Epithelial cell of prostate (primary cell): ENCODE measurements at places on chromosomes 5 and 9.

- no peak for DNase-seq
These were observed 28.4 kb upstream of the GADD45G start for GRCh38 chr9:89576404-89576839.

DNA sequence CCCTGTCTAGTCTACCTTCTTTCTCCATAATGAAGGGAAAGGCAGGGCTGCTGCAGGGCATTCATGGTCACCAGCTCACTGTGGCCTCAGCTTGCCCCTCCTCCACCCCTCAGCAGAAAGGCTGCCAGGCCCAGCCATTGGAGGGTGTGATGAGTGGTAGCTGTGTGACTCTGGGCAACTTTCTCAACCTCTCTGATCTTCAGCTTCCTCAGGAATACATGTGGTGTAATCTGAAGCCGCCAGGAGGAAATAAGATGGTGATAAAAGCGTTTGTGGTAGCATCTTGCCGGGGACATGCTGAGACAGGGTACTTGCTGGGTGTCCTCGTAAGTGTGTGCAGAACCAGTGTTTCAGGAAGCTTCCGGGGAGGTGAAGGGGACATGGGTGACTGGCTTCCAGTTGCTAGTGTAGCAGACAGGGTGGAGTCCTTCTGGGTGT, 9.8 kb downstream of the CXCL14 start:
- peak; percentile 36 for DNase-seq

- no peak for DNase-seq
These were observed 78.3 kb downstream of the PPARGC1B start for GRCh38 chr5:149808264-149808982.

DNA sequence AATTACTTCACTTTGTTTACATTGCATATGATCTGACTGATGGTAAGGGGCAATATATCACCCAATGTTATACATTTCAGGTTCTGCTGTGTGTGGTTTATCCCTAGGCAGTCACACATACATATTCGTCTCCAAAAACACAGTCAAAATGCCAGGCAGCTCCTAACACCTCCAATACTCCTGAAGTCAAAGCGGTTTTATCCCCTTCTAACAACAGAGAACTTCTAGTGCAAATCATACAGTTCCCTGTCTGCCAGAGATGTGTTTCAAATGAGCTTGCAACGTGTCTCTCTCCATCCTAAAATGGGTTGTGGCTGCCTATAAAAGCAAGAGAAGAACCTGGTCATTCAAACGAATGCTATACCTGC, 328.9 kb downstream of the ELAVL2 start:
- no peak for DNase-seq

- DNase-seq: no peak
These were observed 1.5 kb downstream of the FCN1 start for GRCh38 chr9:134916161-134916665.

- no peak for DNase-seq
These were observed 241.5 kb upstream of the CLINT1 start for GRCh38 chr5:158100373-158100888.

GRCh38 chr9:15220658-15221318, 86.2 kb downstream of the TTC39B start:
- DNase-seq: no peak

DNA sequence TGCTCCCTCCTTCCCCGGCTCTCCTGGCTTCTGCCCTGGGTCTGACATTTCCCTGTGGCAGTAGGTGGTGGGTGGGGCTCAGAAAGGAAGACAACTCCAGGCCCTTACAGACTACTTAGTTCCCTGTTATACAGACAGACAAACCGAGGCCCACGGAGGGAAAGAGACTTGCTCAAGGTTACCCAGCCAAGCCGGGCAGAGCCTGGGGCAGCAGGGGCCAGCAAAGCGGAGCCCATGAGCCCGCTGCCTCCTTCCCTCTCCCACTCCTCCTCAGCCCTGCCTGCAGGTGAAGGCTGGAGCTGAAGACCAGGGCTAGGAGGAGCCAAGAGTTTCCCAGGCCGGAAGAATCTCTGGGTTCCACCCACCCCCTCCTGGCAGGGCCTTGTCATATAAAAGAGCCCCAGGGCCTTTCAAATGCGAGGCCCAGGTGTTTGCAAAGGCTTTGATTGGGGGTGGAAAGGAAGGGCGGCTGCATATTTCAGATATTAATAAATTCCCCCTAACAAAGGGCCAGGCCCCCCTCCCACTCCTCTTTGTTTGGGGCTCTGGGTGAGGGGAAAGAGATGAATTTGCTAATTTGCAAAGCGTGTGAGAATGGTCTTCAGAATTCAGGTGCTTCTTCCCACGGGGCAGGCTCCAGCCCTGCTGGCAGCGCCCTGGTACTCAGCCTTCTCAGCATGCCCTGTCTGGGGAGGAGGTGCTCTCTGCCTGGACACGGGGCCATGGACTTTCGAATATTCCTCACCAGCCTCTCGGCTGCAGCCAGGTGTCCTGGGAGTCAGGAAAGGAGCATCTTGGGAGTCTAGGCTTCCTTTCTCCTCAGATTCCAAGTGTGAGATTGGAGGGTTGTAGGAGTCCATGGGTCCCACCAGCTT, 21.5 kb downstream of the SLC6A7 start:
- DNase-seq: no peak

DNA sequence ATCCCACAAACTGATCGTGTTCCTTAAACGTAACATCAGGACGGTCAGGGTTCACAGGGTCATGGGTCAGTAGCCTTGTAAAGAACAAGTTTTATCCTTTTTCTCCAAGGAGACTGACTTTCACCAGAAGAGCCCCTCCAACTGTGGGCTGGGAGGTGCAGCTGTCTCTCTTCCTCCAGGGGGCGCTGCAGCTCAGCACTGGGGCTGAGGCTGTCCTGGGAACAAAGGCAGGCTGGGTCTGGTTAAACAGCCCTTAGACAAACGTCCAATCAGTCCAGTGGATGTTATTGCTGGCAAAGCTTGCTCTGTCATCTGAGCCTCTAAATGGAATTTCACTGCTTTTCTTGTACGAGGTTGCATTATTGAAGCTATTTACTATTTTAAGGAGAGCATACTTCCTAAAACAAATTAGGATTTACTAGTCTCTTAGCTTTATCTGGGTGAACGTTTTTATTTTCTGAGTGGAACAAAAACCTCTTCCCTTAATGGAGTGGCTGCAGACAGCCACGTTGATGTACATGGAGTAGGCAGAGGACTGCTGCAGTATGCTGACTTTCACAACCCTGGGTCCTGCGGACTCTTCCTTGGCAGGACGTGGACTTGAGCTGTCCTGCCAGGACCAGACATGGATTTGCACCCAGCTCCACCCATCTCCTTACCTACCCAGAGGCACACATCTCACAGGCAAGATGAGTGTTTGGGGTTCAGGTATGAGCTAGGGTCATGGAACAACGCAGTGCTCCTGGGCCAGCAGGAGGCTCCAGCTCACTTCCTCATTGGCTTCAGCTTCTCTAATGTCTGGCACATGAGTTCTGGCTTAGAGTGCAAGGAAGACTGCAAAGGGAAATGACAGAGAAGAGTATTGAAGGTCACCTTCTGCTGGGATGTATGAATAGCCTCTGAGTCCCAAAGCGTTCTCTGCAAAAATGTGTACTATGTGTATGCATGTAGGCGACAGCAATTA, 7.8 kb downstream of the EXOSC2 start:
- no peak for DNase-seq

- no peak for DNase-seq
These were observed 22.4 kb downstream of the TRIO start for GRCh38 chr5:14165375-14166106.

- DNase-seq: no peak
These were observed 792.9 kb downstream of the PTPRD start for GRCh38 chr9:9819886-9820285.

GRCh38 chr9:95634114-95634513, 117.3 kb upstream of the PTCH1 start:
- DNase-seq: no peak

- no peak for DNase-seq
These were observed 110.6 kb upstream of the ALDH1B1 start for GRCh38 chr9:38281917-38282316.

DNA sequence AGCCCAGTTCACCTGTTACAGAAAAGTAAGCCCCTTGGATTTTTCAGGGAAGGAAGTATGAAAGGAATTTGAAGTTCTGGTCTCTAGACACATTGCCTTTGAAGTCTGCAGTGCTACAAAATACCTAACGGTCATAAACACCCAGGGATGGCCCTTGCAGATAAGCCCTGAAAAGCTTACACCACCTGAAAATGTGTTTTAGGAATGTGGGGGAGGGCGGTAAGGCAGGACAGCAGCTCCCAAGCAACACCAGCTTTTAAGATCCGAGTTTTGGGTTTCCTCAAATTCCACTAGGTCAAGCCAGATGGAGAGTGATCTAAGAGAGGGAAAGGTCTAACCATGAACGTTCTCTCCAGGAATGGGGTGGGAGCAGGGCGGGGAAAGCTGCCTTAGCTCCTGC, 114.1 kb upstream of the PANK3 start:
- DNase-seq: no peak
